ENCODE measurements at places on chromosomes 11 and 22.

DNA sequence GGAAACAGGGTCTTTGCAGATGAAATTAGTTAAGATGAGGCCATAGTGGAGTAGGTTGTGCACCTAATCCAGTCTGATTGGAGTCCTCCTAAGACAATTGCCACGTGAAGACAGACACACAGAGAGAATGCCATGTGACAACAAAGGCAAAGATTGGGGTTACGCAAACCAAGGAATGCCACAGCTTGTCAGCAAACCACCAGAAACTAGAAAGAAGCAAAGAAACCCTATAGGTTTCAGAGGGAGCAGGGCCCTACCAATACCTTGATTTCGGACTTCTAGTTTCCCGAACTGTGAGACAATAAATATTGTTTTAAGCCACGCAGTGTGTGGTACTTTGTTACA lies 8.2 kb upstream of the LAYN start:
- no peak for DNase-seq

GRCh38 chr11:17978553-17979287 lies 34.1 kb downstream of the SERGEF start:
- peak; percentile 46 for DNase-seq

GRCh38 chr11:45568049-45568448 lies 97.4 kb downstream of the CHST1 start:
- no peak for DNase-seq

GRCh38 chr22:21098099-21098671 lies 52.4 kb downstream of the LRRC74B start:
- DNase-seq, result no peak

- DNase-seq, result peak; percentile 36
These were observed 2.8 kb upstream of the DBX1 start for GRCh38 chr11:20162824-20163782.

- DNase-seq, result no peak
These were observed 547.3 kb upstream of the LRRC4C start for GRCh38 chr11:42006766-42007165.

DNA sequence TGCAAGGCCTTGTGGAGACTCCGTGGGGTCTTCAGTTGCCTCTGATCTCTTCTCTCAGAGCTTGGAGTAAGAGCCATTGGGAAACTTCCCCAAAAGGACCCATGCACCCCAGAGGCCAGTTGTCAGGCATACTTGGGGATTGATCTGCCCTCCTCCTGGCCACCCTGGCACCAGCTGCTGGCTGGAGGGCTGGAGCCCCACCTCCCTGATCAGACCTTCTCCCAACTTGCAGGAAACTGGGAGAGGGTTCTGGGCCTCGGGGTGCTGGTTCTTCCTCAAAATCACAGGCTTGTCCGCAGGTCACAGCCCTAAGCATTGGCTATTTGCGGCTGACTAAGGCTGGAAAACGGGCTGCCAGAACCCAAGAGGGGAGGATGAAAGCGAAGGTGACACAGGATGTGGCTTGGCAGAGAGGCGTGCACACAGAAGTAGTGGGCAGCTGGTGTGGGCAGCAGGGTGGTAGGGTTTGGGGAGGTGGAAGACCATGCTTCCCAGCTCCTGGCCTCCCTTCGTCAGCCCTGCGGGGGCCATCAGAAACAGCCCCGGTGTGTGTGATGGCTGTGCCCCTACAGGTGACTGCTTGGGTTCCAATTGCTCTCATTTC lies 1.3 kb upstream of the DGKZ start:
- DNase-seq, result no peak

DNA sequence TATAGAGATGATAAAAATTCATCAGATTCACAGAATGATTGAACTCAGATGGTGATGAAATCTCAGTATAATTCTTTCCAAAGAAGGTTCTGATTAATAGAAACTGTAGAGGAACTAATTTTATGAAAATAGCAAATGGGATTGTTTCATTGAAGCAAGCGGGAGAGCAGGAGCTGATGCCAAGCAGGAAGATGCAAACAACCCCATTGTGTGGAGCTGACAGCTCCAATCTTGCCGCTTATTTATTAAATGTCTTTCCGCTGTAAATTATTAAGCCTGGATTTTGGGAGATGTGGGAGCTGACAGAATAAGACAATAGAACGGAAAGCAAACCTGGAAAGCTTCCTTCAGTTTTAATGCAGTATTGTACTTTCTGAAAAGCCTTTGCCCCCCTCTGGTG lies 6.0 kb upstream of the TMEM218 start:
- DNase-seq, result no peak
